ENCODE measurements at places on chromosomes 3 and 15.

DNA sequence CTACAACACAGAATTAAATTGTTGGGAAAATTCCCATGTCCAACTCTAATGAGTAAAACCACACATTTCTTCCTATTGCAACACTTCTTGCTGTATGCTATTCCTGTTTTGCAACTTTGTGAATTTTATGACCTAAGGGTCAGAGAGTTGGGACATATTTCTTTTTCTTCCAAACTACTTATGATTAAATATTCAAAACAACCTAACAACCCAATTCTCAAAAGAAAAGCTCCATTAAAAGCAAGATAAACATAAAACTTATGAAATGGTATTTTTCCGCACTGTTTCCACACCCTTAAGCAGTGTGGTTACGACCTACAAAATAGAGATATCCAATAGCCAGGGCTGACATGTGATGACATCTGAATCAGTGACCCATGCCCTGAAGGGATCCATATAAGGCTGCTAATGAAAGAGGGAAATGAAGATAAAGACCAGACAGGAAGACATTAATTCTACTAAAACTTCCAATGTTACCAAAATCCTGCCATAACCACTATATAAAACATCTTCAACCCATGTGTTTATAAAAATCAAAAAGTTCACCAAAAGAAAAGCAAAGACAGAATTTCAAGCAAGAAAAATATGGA, 45.6 kb downstream of the DMXL2 start:
- no peak for DNase-seq

- no peak for DNase-seq
Measured at GRCh38 chr3:59654123-59654479, 604.3 kb upstream of the CFAP20DC start.

GRCh38 chr3:95036526-95037021, 973.7 kb downstream of the NSUN3 start:
- no peak for DNase-seq

DNA sequence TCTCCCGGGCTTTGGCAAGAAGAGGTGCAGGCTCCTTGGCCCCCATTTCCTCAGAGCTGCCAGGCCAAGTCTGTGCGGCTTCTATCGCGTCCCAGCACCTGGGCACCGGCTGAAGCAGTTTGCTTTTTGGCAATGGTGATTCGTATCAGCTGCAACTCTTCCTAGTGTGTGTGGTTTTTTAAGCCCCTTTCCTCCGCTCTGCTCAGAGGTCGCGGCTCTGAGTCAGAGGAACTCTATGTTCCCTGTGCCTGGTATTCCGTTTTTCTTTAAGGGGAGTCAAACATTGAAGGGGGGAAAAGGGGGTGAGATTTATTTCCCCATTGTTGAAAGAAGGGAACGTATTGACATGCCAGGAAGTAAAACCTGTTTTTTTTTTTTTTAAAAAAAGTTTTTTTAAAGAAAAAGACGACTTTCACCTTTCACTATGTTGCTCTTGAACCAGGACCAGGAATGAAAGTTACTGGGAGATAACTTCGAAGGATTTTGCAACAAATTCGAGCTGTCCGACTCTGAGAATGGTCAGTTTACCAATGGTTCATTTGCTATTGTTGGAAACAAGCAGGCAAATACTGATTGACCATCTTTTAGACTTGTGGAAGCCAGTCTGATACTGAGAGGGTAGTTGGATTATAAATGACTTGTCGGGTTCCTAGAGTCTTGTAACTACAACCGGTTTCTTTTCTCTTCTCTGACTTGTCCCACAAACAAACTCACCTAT, 1.1 kb downstream of the ARMC8 start:
- peak; percentile 10 for DNase-seq

- DNase-seq, result peak; percentile 14
Measured at GRCh38 chr3:25665315-25666280, 891 bp upstream of the TOP2B start.

Data from T-cell (primary cell).